Left lobe of liver (tissue), 2 donors: ENCODE measurements at places on chromosomes 7 and 10. TPM values are rescaled to one million over a fixed set of nuclear protein-coding genes. Genes with fewer than 3 reads are reported as not detected.

DNA sequence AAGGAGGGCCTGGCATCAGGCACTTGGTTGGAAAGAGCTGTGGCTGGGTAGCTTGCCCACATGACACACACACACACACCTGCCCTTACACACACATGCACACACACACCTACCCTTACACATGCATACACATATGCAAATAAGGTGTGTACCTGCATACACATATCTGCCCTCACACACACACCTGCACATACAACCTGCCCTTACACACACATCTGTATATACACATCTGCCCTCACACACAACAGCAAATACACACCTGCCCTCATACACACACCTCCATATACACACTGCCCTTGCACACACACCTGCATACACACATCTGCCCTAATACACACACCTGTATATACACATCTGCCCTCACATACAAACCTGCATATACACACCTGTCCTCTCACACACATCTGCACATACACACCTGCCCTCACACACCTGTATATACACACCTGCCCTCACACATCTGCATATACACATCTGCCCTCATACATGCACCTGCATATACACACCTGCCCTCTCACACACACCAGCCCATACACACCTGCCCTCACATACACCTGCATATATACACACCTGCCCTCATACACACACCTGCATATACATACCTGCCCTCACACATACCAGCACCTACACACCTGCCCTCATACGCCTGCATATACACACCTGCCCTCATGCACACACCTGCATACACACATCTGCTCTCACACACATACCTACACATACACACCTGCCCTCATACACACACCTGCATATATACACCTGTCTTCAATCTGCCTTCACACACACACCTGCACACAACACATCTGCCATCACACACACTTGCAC, 82.9 kb downstream of the GRID1 start:
- no peak for DNase-seq

DNA sequence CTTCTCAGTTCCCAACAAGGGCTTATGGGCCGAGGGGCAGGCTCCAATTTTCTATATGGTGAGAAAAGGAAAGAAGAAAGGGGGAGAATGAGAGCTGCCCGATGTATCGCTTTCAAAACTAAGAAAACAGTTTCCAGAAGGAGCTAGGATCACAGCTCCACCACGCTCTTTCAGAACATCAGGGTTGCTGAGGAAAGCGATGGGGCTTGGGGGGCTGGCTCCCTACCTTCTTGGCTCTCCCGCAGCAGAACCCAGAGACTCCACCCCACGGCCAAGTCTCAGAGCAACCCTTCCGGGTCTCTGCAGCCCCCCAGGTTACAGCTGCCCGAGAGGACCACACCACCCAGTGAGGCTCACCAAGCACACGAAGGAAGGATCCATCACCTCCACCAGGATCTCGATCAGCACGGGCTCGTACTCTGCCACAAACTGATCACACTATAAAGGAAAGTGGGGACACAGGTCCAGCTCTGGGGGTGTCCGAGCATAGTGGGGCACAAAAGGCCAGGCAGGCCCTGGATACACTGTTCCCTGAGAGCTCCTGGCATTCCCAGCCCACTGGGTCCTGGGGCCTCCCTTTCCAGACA, 32.3 kb downstream of the PSAP start:
- DNase-seq = no peak

- DNase-seq = no peak
Observed at GRCh38 chr7:39733881-39734632, 110.7 kb downstream of the RALA start.

GRCh38 chr7:30904561-30904960, 7.1 kb upstream of the AQP1 start:
- no peak for DNase-seq

DNA sequence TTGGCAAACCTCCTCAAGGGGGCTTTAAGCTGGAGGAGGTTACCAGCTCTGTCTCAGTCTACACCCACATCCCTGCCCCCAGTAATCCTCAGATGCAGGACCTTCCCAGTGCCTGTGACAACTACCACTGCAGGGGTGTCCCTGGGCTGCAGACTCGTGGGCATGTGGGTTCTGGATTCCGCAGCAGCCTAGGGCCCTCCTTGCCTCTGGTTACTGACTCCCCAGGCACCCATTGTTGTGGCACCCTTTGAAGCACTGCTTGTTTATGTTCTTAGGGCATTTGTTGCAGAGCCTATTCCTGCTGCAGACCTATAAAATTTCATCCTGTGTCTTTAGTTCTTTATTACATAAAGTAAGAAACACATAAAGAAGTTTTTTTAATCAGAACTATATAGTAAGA, 51.1 kb upstream of the GJD4 start:
- no peak for DNase-seq

Gene ZNF365
- total RNA-seq = not detected

DNA sequence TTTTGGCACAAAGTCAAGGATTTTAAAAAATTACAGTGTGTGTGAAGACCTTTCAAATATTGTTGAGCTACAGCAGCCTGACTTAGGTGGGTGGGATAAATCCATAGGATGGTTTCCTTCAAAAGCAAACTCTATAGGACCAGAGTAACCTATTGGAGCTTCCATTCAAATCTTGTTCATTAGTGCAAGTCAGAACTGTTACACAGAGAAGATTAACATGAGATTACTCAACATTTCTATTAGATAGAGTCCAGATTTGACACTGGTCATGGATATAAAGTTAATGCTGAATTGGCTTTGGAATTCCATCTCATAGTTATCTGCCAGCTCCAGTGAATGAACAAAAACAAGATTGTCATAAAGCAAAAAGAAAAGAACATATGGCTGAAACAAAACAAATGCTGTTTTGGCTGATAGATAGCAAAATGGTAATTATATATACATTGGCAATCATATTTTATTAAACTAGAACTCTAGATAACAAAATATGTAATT, 129.6 kb upstream of the SEMA3A start:
- no peak for DNase-seq

- DNase-seq = no peak
Observed at GRCh38 chr10:76305930-76306615, 874.6 kb downstream of the LRMDA start.

DNA sequence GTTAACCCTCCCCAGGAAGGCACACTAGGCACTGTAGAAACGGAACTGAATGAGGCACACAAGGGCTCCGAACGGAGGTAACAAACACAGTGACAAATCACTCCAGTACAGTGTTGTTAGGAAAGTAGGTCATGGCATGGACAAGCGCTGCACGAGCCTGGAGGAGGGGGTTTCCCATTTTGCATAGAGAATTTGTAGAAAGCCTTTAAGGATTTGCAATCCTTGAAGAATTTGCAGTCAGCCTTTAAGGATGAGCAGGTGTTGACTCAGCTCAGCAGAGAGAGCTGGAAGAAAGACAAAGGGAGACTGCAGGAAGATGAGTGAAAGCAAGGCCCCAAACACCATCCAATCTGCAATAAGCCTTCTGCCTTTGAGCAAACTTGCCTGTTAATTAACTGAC, 51.1 kb upstream of the PPP1R3C start:
- DNase-seq = no peak

DNA sequence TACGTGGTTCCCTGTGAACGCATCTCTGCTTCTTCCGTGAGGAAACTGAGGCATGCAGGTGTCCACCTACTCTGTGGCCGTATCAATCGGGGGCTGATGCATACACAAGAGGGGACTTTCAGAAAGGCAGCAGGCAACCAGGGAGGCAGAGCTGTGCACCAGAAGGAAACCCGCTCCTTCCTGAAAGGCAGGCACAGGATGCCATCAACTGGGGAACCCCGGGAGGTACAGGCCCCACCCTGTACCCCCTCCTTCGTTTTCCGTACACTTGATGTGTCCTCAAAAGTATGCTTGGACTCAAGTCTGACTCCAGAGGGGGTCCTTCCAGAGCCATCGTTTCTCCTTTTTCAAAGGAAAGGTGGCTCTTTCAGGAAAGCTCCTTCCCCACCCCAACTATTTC, 59.5 kb downstream of the ASB13 start:
- DNase-seq = no peak

GRCh38 chr7:68770649-68771048, 827.6 kb upstream of the AUTS2 start:
- DNase-seq = no peak

- DNase-seq = no peak
Observed at GRCh38 chr10:8721650-8722049, 667.2 kb downstream of the GATA3 start.

DNA sequence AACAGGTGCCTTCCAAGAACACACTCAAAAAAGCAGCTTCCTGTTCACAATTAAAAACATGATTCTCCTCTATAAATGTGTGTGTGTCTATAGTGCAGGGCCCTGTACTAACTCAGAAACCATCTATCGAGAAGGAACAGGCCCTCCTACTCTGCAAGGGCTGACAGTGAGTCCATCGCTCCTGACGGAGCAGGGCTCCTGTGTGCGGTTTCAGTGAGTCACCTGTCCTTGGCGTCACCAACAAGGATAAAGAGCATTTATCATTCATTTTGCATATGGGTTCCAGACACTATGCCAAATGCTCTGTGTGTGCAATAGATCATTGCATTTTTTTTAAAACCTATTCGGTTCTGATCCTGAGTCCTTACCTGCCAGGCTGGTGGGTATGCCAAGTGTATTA, 63.7 kb downstream of the TACC2 start:
- DNase-seq = no peak

- no peak for DNase-seq
Observed at GRCh38 chr7:23539494-23539907, 7.7 kb upstream of the TRA2A start.
